NCI-H187 treated with DMSO at 0.1 percent for 48 hours (cell line): ENCODE measurements at places on chromosomes 1 and 21.

DNA sequence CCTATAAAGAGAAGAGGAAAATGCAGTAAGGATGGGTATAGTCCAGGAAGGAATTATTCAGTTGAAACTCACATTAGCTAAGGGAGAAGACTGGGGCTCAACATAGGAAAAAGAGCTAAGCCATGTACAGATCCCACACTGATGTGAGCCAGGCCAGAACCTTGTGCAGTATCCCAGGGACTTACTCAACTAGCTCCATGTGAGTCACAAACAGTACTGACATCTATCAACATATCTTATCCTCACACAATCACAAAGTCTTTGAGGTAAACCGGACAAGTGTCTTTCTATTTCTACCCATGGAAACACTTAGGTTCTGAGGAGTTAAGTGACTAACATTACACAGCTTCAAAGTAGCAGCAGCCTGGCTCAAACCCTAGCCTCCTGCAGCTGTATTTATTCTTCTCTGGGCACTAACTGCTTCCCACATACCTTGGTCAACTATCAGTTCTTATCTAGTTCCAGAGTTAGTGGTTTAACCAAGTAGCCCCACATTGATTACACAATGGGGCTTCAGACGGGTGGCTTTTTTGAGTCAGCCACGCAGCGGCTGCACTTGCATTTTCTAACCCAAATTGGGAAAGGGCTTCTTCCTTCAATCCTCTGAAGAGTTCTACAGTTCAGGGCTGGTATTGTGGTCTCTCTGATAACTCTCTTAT, 9.5 kb downstream of the CD5L start:
- DNase-seq, result no peak

GRCh38 chr1:73803380-73803779, 394.6 kb downstream of the LRRIQ3 start:
- no peak for DNase-seq

GRCh38 chr21:22421416-22422180, 1423.4 kb downstream of the NCAM2 start:
- no peak for DNase-seq

DNA sequence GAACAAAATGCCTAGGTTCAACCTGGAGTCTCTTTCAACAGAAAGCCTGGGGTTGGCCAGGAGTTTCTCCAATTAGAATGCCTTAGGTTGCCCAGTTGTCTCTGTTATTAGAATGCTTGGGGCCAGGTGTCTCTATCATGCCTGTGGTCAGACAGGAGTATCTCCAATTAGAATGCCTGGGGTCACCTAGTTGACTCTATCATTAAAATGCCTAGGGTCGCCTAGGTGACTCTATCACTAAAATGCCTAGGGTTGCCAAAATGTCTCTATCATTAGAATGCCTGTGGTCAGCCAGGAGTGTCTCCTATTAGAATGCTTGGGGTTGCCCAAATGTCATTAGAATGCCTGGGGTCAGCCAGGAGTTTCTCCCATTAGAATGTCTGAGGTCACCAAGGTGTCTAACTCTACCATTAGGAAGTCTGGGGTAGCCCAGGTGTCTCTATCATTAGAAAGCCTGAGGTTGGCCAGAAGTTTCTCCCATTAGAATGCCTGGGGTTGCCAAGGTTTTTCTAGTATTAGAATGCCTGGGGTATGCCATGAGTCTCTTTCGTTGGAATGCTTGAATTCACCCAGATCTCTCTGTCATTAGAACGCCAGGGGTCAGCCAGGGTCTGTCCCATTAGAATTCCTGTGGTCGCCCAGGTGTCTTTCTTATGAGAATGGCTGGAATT, 57.9 kb downstream of the RNF187 start:
- DNase-seq, result no peak

- peak; percentile 81 for DNase-seq
Observed at GRCh38 chr21:44873356-44874239, at the start of gene PTTG1IP. TSS of gene PTTG1IP (minus strand) at chr21:44873690. CDS start at chr21:44873616, 74 bp downstream.

DNA sequence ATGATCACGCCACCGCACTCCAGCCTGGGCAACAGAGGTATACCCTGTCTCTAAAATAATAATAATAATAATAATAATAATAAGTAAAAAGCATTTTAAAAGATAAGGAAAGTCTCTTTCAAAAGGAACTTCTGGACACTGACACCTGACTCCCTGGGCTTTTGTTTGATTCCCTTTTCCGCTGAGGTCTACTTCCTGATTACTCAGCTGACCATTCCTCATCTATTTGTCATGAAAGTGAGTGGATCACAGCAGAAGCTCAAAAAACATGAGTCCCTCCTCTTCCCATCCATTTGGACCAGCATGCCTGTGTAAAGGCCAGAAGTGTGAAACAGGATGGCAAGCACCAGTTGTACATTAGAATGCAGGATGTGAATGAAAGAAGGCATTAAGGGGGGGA, 61.1 kb upstream of the FBXO28 start:
- DNase-seq, result no peak

- no peak for DNase-seq
Observed at GRCh38 chr1:207868774-207869721, 41.9 kb downstream of the CD34 start.
